Hematopoietic multipotent progenitor cell treated with erythropoietin and hydrocortisone succinate and interleukin-3 and kit ligand, for 6 days (in vitro differentiated cells): ENCODE measurements at places on chromosomes 11 and 22.
A peak's percentile ranks its signal among the peaks of the same experiment; 100 is the strongest.

- no peak for DNase-seq
Measured at GRCh38 chr11:42923651-42924050, 388.1 kb upstream of the API5 start.

- DNase-seq, result no peak
Measured at GRCh38 chr11:36700246-36700645, 102.2 kb upstream of the RAG2 start.

- no peak for DNase-seq
Measured at GRCh38 chr11:114326151-114326550, 30.0 kb downstream of the NNMT start.

DNA sequence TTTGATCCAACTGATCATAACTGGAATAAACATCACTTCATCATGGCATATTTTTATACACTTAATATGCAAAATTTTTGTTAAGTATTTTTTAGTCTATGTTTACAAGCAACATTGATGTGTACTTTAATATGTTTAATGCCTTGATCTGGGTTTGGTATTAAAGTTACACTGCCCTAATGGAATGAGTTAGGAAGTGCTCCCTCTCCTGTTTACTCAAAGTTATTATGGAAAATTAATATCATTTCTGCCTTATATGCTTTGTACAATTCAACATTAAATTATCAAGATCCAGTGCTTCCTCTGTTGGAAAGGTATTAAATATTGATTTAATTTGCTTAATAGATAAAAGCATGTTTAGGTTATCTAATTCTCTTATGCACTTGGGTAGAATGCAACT, 927.3 kb upstream of the RAG2 start:
- DNase-seq, result no peak

DNA sequence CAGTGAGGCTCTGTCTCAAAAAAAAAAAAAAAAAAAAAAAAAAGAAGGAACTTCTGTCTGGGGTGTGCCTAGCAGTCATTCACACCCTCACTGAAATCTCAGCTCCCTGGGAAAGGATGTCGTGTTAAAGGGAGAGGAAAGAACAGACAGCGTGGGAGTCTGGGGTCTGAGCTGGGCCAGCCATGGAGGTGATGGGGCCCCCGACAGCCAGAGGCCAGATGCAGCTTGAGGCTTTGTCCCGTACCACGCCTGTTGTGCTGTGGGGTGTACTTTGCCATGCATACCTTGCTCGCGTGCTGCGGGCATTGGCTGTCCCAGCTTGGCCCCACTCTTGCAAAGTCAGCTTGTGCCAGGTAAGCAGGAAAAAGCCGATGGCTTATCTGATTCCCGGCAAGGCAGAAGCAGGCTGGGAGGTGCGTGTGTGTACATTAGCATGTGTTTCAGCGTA, 4.6 kb downstream of the SYT12 start:
- DNase-seq, result no peak

DNA sequence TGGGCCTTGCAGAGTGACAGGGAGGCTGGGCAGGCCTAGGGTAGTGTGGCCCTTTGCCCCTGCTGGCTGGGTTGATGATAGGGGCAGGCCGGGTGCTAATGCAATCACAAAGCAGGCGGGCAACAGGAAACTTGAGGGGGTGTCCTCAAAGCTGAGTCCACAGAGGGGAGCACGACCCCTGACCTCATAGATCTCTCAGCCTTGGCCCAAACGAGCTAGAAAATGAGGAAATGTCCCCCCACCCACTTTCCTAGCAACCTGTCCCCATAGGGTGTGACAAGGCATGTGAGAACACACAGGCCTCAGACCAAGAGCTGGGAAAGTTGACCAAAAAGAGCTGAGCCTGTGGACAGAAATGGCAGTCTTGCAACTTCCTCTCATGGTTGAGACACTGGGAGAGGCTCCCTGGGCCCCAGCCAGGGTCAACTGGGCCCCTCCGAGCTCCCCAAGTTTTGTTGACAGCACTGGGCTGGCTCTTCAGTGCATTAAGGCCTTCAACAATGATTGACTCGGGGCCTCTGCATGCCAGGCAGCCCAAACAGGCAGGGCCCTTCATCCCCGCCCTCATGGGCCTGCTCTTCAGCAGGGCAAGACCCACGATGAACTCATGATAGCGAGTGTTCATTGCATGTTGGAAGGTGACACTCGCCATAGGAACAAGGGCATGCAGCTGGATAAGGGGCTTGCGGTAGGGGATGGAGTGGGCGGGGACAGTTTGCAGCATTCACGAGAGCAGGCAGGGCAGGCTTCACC, 9.8 kb upstream of the SPI1 start:
- DNase-seq, result peak; percentile 65

GRCh38 chr11:134074766-134075165, 5.9 kb downstream of the JAM3 start:
- no peak for DNase-seq

DNA sequence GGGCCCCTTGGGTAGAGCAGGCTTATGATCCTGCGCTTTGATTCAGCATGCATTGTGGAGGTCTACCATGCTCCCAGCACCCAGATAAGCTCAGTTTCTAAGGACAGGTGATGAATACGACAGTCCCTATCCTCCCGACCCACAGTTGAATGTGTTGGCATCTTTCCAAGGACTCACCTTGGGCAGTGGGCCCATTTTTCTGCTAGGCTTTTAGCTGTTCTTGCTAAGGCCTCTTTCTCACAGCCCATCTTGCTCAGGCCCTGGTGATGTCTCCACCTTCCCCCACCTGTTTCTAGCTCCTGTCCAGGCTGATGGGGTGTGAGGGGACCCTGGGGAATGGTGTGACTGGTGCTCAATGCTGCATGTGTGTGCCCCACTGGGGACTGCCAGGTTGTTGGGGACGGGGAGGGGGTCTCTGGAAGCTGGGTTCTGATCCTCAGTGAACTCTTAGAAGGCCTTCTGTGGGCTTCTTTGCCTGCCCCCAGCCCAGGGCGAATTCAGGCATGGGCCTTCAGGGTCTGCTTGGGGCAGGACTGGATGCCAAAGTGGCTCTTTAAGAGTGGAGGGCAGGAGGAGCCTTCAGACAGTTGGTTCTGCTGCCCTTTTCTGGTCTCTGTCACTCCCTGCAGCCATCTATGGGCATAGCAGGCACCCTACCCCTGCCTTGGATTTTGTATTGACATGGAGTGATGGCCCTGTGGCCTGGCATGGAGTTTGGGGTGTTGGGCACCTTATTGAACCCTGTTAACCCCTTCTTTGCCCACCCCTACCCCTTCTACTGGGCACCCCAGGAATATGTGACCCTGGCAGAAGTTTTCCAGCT, 33.1 kb downstream of the PHLDB1 start:
- peak; percentile 47 for DNase-seq

GRCh38 chr22:49079743-49080500, 747.8 kb downstream of the BRD1 start:
- no peak for DNase-seq

GRCh38 chr11:87036756-87037449, 831 bp upstream of the TMEM135 start:
- peak; percentile 58 for DNase-seq

DNA sequence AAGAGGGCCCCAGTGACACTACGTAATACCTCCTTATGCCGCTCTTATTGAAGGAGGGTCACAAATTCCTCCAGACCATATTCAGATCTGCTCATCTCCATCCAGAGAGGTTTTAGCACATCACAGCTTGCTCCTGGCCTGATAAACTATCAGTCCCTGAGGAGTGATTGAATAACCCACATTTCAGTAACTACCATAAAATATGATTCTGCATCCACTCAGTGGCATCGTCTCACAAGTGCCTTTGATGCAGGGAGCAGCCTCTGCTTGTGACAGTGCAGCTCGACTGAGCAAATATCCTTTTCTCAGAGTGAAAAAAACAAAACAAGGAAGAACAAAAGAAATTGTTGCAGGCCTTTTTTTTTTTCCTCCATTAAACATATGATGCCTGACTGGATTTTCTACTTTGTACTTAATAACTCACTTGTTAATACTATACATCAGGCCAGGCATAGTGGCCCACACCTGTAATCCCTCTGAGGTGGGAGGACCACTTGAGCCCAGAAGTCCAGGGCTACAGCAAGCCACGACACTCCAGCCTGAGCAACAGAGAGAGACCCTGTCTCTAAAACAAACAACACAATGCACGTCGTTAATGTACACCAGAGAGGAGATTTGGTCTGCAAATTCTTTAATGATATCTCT, 64.5 kb downstream of the DDX10 start:
- no peak for DNase-seq

GRCh38 chr11:88438721-88439120, 101.2 kb upstream of the CTSC start:
- no peak for DNase-seq
